ENCODE measurements at places on chromosomes 16 and 17.

DNA sequence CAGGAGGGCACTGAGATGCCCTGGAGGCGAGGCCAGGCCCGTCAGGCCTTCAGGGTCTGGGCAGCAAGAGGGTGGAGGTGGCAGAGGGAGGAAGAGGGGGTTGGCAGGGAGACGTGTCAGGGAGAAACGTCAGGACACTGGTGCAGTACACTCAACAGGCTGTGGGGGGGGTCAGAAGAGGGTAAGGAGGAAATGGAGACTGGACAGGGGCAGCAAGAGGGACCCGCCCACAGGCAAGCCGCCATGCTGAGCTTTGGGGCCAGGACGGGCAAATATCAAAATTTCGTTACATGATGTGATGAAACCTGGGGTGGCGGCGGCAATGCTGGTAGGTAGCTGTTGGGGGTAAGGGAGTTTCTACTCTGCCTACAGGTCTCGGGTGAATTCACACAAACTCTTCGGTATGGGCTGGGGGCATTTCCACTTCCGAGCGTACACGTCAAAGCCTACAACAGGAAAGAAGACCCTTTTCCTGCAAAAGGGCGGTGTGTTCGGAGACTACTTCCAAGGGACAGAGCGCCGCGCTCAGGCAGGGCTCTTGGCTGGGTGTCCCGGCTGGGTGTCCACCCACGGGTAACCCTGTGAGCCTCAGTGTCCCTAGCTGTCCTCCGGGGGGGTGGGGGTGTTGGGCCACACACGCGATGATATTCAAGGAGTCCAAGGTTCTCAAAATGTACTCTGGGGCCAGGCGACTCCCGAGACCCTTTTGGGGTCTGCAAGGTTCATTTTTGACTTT lies 43.3 kb upstream of the ATP2A3 start:
- no peak for DNase-seq

GRCh38 chr17:16456742-16457316 lies 35.2 kb downstream of the LRRC75A start:
- no peak for DNase-seq

DNA sequence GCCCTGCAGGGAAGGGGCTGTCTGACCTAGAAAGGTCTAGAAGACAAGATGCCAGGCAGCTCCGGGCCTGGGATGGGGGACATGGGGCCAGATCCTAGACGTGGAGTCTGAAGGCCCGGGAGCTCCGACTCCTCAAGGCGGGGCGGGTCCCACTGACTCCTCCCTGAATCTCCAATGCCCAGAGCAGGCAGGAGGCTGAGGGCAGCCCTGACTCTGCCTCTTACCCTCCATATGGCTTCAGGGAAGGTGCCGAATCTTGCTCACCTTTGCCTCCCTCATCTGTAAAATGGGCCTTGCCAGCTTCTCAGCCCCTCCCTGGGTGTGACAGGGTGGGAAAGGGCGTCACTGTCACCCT lies 14.8 kb downstream of the VASN start:
- no peak for DNase-seq

DNA sequence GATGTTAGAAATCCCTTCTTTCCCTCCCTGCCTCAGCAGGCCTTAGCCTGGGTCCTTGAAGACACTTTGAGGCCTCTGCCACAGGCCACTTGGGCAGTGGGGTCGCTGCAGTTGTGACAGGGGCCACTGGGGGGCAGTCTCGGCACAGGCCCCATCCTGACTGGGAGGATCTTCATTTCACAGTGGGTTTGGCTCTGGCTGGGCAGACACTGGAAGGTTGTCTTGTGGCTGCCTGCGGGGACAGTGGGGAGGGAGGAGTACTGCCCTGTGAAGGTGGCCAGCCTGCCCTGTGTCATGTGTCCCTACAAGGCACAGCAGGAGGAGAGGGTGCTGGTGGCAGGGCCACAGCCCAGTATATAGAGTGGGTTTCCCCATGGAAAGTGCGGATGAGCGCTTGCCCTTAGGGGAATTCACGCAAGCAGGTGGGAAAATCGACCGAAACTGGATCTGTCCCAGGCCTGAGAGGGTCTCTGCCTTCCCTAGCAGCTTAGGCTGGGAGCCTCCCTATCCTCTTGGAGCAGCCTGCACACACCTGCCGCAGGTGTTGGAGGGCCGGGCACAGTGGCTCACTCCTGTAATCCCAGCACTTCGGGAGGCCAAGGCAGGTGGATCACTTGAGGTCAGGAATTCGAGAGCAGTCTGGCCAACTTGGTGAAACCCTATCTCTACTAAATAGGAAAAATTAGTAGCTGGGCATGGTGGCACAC lies 28.8 kb downstream of the GINS2 start:
- peak; percentile 57 for DNase-seq

- no peak for DNase-seq
Measured at GRCh38 chr16:78326731-78327130, 227.3 kb downstream of the WWOX start.

- no peak for DNase-seq
Measured at GRCh38 chr17:76246080-76247066, 6.1 kb upstream of the RNF157 start.
